ENCODE measurements at places on chromosomes 1 and 21.

DNA sequence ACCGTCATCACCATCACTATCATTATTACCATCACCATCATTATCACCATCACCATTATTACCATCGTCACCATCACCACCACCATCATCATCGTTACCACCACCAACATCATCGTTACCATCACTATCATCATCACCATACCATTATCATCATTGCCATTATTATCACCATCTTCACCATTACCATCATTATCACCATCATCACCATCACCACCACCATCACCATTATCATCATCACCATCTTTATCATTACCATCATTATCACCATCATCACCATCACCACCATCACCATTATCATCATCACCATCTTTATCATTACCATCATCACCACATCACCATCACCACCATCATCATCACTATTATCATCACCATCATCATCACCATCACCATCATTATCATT is 112.9 kb downstream of the AJAP1 start:
- no peak for DNase-seq

DNA sequence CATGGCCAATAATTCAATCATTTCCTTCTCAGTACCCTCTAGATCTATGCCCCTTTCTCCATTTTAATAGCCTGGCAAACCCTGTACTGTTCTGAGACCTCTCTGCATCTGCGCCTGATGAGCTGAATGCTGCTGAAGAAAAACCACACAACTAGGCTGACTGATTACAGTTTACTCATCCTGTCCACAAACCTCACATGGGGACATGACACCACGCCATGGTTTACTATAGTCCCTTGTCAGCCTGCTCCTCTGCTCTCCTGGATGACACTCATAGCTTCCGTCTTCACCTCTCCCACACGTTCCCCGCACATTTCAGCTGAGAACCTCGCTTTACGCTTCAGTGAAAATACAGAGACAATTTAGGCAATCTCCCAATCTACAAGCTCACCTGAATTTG is 59.7 kb downstream of the DESI2 start:
- peak; percentile 45 for DNase-seq

GRCh38 chr21:25911730-25912401 is 177.1 kb downstream of the GABPA start:
- no peak for DNase-seq

- no peak for DNase-seq
Observed at GRCh38 chr1:107436552-107437241, 295.9 kb downstream of the NTNG1 start.

GRCh38 chr21:36699546-36700294 is 805 bp downstream of the SIM2 start:
- DNase-seq, result no peak
